ENCODE measurements at places on chromosomes 2 and 18. TPM values are rescaled to one million over a fixed set of nuclear protein-coding genes. Genes with fewer than 3 reads are reported as not detected.

DNA sequence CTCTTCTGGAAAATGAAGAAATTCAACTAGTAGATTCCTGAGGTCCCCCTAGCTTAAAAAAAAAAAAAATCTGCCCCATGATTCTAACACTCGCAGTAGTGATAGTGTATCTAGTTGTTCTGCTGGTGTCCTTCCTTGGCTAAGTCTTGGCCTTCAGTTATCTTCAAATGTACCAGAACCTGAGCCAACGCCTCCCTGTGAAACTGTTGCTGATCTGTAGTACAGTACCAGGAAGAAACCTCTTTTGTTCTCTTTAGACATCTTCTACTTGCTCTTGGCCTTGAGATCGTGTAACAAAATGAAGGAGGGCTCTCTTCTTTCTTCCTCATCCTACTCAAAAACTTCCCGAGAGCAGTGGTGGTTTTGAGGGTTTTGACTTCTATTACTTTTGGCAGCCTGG is 31.0 kb downstream of the PLEK start:
- no peak overlapping the region for H3K27ac ChIP-seq
- no peaks in the 10 kb centered on the region for H3K4me1 ChIP-seq
- H3K36me3 ChIP-seq, result no peaks in the 10 kb centered on the region
- no peak for DNase-seq

The HDHD2 gene
- 32.9 TPM for total RNA-seq

The MYO5B gene
- total RNA-seq, result 6.3 TPM

The FLACC1 gene
- 0.98 TPM for total RNA-seq

The SMAD7 gene
- total RNA-seq, result 34.3 TPM

The FAHD2A gene
- 22.4 TPM for total RNA-seq

DNA sequence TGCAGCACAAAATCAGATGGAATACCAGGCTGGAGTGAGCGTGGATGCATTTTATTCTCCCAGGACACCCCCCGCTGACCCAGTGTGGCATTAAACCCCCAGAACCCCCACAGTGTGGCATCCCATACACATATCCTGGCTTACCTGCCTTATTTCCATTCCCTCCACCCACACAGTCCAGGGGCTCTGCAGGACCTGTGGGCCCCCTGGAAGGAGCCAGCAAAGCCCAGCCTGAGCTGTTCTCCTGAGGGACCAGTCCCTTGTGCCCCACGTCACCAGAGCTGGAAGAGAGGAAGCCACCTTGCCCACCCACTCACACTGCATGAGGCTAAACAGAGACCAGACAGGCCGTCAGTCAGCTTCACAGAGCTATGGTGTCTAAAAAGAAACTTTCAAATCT is 20.1 kb downstream of the ST8SIA5 start:
- H3K36me3 ChIP-seq, result no peaks in the 10 kb centered on the region
- H3K4me3 ChIP-seq, result no peak overlapping the region
- DNase-seq, result no peak
- H3K27ac ChIP-seq, result no peak overlapping the region
- no peaks in the 10 kb centered on the region for H3K27me3 ChIP-seq

GRCh38 chr18:1796636-1797035 is 774.7 kb downstream of the METTL4 start:
- no peaks in the 10 kb centered on the region for H3K36me3 ChIP-seq
- H3K4me1 ChIP-seq, result no peaks in the 10 kb centered on the region
- DNase-seq, result no peak
- H3K27ac ChIP-seq, result no peak overlapping the region

GRCh38 chr2:241208058-241208457 is 19.6 kb downstream of the ANO7 start:
- no peak overlapping the region for H3K4me3 ChIP-seq
- H3K27me3 ChIP-seq, result no peaks in the 10 kb centered on the region
- H3K36me3 ChIP-seq, result no peaks in the 10 kb centered on the region
- no peaks in the 10 kb centered on the region for H3K4me1 ChIP-seq
- no peak for DNase-seq
- no peak overlapping the region for H3K27ac ChIP-seq

DNA sequence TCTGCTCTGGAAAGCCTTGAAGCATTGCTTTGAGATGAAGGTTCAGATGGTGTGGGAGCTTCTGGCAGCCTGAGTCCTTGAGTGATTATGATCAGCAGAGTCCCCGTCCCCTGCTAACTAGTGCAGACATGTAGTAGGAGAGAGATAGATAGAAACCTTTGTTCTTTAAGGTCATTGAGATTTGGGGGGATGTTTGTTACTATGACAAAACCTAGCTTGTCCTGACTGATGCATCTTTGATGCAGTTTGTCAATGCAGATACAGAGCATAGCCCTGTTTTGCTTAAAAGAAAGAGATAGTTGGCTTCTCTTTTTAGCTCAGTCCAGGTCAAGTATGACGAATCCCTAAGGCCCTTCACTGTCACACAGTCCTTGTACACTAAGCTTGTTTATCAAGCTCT is 274.6 kb upstream of the DPP10 start:
- no peak overlapping the region for H3K4me3 ChIP-seq
- no peak for DNase-seq
- no peaks in the 10 kb centered on the region for H3K4me1 ChIP-seq
- H3K27ac ChIP-seq, result no peak overlapping the region
- H3K27me3 ChIP-seq, result no peaks in the 10 kb centered on the region

DNA sequence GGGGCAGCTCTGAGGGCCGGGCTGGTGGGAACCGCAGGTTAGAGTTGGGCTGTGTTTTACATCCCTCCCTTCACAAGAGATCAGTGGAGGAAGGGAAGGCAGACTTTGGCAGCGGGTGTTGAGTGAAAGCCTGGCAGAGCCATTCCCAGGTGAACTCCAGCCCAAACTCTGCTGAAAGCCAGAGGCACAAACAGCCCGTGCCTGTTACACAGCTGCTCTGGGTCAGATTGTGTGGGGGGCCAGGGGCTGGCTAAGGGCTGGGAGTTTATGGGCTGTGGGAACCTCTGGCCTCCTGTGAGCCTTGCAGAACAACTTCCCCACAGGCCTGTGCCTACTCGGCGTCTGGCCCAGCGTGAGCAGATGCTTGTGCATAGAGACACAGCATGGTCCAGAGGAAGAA is 286.8 kb downstream of the CLIP4 start:
- H3K4me3 ChIP-seq, result no peak overlapping the region
- no peak overlapping the region for H3K27ac ChIP-seq
- no peaks in the 10 kb centered on the region for H3K36me3 ChIP-seq
- DNase-seq, result no peak
- H3K27me3 ChIP-seq, result no peaks in the 10 kb centered on the region
- H3K4me1 ChIP-seq, result no peaks in the 10 kb centered on the region

- no peaks in the 10 kb centered on the region for H3K36me3 ChIP-seq
- no peak overlapping the region for H3K27ac ChIP-seq
- no peak for DNase-seq
- H3K4me3 ChIP-seq, result no peak overlapping the region
- no peaks in the 10 kb centered on the region for H3K27me3 ChIP-seq
These were observed 218.7 kb downstream of the ARHGAP15 start for GRCh38 chr2:143347901-143348414.

The UGT1A4 gene
- total RNA-seq, result not detected

DNA sequence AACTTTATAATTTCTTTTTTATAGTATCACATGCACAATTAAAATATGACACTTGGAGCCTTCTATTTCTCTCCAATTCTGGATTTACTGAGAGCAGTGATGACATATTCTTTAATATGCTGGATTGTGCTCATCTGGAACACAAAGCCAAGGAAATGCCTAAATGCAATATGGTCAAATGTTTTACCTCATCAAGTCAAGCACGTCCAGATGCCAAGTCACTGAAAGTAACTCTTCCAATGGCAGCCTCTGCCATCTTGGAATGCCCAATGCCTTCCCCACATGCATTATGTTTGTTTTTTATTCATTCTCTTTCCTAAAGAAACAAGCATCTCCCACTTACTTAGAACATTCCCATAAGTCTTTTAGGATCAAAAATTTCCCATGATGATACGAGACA is 189.8 kb downstream of the TMX3 start:
- no peak overlapping the region for H3K27ac ChIP-seq
- no peaks in the 10 kb centered on the region for H3K36me3 ChIP-seq
- H3K4me1 ChIP-seq, result no peaks in the 10 kb centered on the region
- no peak overlapping the region for H3K4me3 ChIP-seq

GRCh38 chr2:38149531-38149930 is 73.6 kb upstream of the CYP1B1 start:
- H3K27me3 ChIP-seq, result no peaks in the 10 kb centered on the region
- DNase-seq, result no peak
- H3K4me3 ChIP-seq, result no peak overlapping the region
- H3K27ac ChIP-seq, result no peak overlapping the region
- H3K36me3 ChIP-seq, result no peaks in the 10 kb centered on the region
- H3K4me1 ChIP-seq, result no peaks in the 10 kb centered on the region

The ACTG2 gene
- 20.1 TPM for total RNA-seq

The CACNB4 gene
- 4.5 TPM for total RNA-seq

DNA sequence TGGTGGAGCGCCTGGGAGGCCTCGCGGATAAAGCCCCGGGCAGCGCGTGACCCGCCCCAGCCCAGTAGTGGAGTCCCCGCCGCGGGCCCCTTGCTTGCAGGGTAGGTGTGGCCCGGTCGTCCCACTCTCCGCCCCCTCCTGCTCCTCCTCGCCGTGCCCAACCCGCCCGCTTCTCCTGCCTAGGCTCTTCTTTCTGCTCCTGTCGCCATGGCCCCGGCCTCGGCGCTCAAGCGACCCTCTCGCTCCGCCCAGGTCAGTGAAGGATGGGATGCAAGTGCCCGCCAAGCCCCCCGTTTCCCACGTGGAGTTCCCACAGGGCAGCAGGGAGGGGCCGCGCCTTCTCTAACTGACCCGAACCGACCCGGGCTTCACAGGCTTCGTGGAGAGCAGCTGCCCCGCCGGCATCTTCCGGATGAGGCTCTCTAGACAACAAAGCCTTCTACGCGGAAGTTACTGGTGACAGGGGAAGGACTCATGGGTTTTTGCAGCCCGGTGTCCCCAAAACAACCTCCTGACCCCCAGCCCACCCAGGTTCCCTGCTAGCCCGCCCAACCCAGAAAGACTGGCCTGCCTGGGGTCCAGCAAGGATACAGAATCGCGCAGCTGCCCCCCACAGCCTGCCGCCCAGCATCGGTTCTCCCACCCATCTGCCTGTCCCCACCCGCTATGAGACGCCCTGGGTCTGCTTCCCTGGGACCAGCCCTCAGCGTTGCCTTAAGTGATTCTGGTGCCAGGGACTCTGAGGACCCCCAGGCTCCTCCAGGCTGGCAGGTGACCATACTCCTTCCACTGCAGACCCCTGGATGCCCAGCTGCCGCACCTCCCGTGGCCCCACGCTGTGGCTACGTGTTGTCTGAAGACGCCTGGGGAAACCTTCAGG is 32.8 kb downstream of the TTC32 start:
- peaks cover 18% of the 10 kb centered on the region for H3K27me3 ChIP-seq
- no peak for DNase-seq
- H3K4me1 ChIP-seq, result peaks cover 10% of the 10 kb centered on the region
